ENCODE measurements at places on chromosomes 4 and X.
A peak's percentile ranks its signal among the peaks of the same experiment; 100 is the strongest.

- DNase-seq = peak; percentile 20
These were observed 4.0 kb downstream of the COL25A1 start for GRCh38 chr4:109298279-109299010.

DNA sequence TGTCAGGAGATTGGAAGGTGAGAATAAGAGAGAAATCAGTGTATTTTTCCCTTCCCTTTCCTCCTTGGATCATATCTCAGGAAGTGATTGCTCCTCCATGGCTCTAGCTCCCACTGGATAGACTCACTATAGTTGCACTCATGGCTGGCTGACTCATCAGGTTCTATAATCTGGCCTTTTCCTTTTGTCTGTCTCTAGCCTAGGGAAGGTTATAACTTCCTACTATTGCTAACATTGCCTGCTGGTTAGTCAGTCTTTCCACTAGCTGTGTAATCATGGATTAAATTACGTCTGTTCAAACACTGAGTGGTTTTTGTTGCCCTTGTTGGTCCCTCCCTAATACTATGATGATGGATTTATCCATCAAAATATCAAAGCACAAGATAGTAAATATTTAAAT lies 195.5 kb upstream of the VEGFC start:
- DNase-seq = peak; percentile 83

DNA sequence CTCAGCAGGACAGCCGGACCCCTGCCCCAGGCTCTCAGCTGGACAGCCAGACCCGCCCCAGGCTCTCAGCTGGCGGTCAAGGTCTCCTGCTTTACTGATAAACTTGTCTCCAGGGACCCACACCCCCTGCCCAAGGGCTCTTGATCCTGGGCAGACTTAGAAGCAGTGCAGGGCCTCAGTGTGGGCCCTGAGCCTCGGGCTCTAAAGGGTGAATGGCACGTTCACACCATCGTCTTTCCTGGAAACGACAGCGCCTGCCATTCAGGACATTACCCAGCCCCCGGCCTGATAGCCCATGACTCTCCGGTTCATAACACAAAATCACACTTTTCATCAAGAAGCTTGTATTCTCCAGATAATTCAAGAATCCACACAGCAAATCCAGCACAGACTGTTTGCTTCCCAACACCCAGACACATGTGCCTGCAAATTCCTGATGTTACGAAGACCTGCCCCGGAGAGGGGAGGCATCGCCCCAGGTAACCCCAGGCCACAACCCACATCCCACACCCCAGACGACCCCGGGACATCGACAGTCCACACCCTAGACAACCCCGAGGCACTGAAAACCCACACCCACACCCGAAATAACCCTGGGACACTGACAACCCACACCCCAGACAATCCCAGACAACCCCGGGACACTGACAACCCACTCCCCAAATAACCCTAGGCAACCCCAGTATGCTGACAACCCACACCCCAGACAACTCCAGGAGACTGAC lies 136.8 kb downstream of the FAM53A start:
- DNase-seq = no peak

GRCh38 chr4:155935389-155935986 lies 18.2 kb downstream of the CTSO start:
- no peak for DNase-seq

DNA sequence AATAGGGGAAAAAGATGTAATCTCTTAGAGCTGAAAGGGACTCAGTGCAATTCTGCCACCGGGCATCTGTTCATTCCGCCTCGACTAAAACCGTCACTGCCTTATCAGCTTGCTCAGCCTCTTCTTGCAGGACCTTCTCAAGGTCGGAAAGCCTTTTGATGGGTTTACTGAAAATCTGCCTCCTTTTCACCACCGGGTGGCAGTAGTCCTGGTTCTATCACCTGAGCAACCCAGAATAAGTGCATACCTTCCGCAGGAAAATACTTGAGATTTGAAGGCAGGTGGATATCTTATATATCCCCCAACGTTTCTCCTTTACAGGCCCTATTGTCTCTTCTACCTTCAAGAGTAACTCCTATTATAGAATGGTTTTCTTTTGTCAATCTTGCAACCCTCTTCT lies 103.4 kb upstream of the PAK3 start:
- DNase-seq = peak; percentile 64

- peak; percentile 56 for DNase-seq
These were observed 93.8 kb downstream of the GATB start for GRCh38 chr4:151667048-151667447.

DNA sequence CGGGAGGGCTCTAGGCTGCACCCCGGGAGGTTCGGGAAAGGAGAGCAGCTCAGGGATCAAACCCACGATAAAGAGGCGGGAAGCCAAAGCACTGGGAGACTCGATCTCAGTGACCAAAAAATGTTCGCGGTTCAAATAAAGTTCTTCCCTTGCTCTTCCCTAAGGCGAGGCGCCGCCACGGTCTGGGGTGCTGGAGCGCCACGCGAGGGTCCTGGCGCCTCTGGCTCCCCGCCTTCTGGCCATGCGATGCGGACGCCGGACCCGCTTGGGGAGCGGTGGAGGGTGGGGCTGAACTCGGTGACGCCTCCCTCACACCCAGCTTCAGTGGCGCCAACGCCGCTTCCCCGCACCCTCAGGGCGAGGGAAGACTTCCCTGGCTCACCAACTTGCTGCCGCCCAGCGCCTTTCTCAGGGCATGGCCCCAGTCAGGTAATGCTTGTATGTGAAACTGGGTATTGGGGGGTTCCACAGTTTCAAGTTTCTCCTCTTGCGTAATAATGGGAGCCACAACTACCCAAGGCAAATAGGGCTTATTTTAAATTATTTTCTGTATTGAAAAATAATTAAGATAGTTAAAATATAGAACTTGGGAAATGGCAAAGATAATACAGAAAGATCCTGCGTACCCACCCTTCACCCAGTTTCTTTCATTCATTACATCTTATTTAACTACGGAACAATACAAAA lies at the start of gene QRFPR:
TSS of gene QRFPR (minus strand) at position 243 of the 687 bp plus-strand sequence. CDS start 371 bp downstream, outside the sequence.
- peak; percentile 86 for DNase-seq

- DNase-seq = no peak
These were observed 4.8 kb upstream of the FBXL5 start for GRCh38 chr4:15659768-15660570.

- DNase-seq = peak; percentile 66
These were observed 4.2 kb downstream of the TLR8 start for GRCh38 chrX:12910423-12911121.

DNA sequence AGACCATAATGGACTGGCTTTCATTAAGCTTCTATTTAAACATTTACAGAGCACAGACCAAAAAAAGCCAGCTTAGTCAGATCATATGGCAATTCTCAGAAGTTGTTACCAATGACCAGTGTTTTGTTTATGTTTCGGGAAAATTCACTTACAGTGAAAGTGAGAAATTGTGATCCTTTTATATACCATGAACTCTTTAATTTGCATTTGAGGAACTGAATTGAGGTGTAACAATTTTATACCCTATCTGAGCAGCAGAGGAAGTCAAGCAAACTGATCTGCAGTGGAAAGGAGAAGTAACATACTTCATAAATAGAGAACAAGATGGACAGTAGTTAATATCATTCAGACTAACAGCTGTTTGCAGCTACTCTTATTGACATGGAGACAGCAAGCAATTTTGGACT lies 97.1 kb downstream of the TMA16 start:
- peak; percentile 39 for DNase-seq

- DNase-seq = no peak
These were observed 107.0 kb downstream of the TRAPPC11 start for GRCh38 chr4:183766140-183766539.

- peak; percentile 47 for DNase-seq
These were observed 653 bp downstream of the PLA2G12A start for GRCh38 chr4:109729117-109729717.

DNA sequence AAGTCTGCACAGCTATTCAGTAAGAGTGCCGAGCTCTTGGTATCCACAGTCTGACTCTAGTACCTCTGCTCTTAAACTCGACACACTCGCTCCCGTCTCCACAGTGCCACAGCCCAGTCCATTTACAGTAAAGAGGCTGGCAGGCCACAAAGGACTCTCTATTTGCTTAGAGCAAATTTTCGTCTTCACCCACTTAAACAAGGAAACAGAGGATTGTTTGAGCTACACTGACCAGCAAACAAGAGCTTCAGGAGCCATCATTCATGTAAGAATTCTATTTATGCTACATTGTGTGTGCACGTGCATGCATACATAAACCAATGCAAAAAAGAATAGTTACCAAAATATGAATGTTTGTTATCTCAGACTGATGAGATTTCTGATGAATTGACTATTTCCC lies 290.2 kb downstream of the USP46 start:
- DNase-seq = peak; percentile 75
